ENCODE measurements at places on chromosomes 7 and 10. TPM values are rescaled to one million over a fixed set of nuclear protein-coding genes. Genes with fewer than 3 reads are reported as not detected.
A peak's percentile ranks its signal among the peaks of the same experiment; 100 is the strongest.

DNA sequence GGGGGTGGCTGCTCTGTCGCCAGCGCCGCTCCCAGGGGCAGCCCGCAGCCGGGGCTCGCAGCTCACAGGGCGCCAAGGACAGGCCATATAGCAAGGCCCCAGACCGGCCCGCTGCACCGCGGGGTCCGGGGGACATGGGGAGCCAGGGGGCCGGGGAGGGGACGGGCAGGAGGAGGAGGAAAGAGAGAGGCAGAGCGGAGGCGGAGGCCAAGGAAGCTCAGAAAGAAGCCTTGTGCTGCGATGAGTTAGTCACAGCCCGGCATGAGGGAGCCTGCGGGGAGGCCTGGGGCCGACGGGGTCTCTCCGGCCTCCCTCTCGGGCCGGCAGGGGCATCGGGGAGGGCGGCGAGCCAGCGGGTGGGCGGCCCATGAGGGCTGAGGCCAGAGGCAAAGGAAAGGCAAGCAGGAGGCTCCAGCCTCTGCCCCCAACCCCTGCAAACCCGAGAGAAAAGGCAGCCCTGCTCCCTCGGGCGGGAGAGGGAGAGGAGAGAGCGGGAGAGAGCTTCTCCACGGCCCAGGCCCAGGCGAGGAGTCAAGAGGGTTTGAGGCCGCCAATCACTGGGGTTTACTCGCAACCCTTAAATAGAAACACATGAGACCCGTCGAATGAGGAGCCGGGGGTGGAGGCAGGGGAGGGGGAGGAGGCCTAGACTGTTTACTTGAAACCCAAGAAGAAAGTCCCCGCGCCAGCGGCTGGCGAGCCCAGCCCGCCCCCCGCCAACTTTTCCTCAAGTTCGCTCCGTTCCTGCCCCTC, 167.9 kb downstream of the NEURL1 start:
- peak; percentile 76 for DNase-seq

- DNase-seq = no peak
Observed at GRCh38 chr7:4751398-4751947, 23.9 kb upstream of the AP5Z1 start.

- no peak for DNase-seq
Observed at GRCh38 chr7:5682551-5683279, 98.7 kb downstream of the RNF216 start.

- DNase-seq = peak; percentile 29
Observed at GRCh38 chr7:18521945-18522566, 26.5 kb downstream of the HDAC9 start.

GRCh38 chr7:26192485-26193087, 8.0 kb downstream of the HNRNPA2B1 start:
- peak; percentile 42 for DNase-seq

GRCh38 chr10:81534991-81535390, 340.0 kb upstream of the NRG3 start:
- DNase-seq = no peak

DNA sequence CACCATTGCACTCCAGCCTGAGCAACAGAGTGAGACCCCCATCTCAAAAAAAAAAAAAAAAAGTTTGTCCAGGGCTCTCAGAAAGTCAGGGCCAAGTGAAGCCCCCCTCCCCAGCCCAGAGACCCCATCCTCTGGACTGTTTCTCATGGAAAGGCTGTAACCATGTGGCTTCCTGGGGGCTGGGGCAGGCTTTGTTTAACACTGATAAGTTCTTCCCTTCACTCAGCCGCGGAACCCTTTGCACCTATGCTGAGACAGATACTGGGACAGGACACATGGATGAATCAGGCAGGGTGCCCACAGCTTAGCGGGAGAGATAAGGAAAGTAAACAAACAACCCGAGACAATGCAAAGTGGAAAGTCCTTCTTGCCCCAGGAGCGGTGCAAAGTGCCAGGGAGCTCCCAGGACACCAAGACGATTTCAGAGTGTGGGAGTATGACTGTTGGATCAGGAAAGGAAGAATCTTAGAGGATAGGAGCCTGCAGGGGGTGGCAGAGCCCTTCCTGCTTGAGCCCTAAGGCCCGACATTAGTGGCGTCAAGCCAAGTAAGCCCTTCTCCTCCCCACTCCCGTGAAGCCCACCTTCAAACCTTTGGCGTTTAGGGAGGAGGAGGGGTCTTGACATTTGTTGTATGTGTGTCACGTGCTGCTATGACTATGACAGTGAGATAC, 11.6 kb downstream of the MLXIPL start:
- no peak for DNase-seq

GRCh38 chr7:87968021-87968420, 34.0 kb downstream of the ADAM22 start:
- DNase-seq = no peak

- DNase-seq = no peak
Observed at GRCh38 chr7:37390114-37390513, 58.5 kb downstream of the ELMO1 start.

DNA sequence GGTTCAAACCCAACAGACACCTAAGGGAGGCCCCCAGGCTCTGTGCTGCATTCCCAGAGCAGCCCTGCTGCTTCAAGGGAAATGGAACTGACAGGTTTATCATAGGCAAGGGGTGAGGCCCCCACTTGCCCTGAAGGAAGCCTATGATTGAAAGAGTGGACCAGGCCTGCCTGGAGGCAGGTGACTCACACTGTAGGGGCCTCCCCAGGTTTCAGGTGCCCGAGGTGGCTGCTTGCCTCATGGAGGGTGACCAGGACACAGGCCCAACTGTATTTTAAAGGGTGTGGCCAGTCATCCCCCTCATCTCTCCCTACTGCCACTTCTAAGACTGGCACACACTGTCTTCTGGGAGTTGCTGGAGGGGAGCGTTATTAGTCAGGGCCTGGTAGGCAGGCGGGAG, 85.4 kb downstream of the ATXN7L1 start:
- no peak for DNase-seq

- DNase-seq = no peak
Observed at GRCh38 chr7:48638041-48638440, 286.3 kb upstream of the CDC14C start.

The GJC3 gene
- total RNA-seq = not detected

The GRM3 gene
- not detected for total RNA-seq

All from natural killer cell (primary cell).